ENCODE measurements at places on chromosomes 4 and X.

- DNase-seq = no peak
These were observed 28.4 kb upstream of the CT47A1 start for GRCh38 chrX:121013897-121014455.

- DNase-seq = no peak
These were observed 1048.4 kb downstream of the NLGN4X start for GRCh38 chrX:5180135-5180741.

- no peak for DNase-seq
These were observed 87.6 kb downstream of the HHIP start for GRCh38 chr4:144733566-144733965.

GRCh38 chrX:18290200-18290599 is 64.3 kb downstream of the SCML2 start:
- no peak for DNase-seq

GRCh38 chr4:20284990-20285389 is 33.3 kb downstream of the SLIT2 start:
- DNase-seq = no peak

- DNase-seq = no peak
These were observed 62.0 kb downstream of the AWAT2 start for GRCh38 chrX:69987691-69988090.

- DNase-seq = no peak
These were observed 183.3 kb downstream of the ZIC3 start for GRCh38 chrX:137749246-137749645.

DNA sequence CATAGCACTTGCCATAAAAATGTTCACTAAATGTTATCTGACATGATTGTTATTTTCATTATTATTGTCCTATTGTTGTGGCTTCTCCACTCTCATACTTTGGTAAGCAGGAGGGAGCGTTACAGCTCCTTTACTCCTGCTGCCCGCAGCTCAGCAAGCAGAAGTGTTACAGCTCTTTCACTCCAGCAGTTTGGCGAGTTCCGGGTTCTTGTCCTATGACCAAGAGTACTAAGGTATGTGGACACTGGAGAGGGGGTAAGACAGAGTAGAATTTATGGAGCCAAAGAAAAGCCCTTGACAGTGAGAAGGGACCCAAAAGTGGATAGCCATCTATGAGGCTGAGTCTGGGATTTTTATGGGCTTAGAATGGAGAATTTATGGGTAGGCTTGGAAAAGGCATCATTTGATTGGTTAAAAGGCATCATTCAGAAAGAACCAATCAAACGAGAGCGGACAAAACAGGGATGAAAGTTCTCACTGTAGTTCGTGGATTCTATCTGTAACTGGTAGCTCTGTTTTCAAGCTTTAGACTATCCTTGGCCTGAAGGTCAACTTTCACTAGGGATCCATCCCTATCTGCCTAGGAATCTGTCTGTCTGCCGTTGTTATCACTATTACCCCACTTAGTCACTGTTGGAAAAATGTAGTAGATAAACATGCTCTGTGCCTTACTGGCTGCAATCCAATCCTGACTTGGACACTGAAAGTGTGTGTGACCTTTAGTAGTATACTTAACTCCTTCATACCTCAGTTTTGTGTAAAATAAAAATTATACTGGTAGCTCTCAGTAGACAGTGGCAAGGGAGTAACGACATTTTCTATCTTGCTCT is 545.6 kb upstream of the LCORL start:
- DNase-seq = no peak

- DNase-seq = no peak
These were observed 550 bp downstream of the CBR4 start for GRCh38 chr4:169009286-169010124.

- DNase-seq = no peak
These were observed 8.4 kb downstream of the ATP10D start for GRCh38 chr4:47493238-47494123.

GRCh38 chr4:76376534-76376933 is 44.4 kb downstream of the CCDC158 start:
- no peak for DNase-seq

- DNase-seq = no peak
These were observed 97.1 kb downstream of the REELD1 start for GRCh38 chr4:146311238-146311970.

DNA sequence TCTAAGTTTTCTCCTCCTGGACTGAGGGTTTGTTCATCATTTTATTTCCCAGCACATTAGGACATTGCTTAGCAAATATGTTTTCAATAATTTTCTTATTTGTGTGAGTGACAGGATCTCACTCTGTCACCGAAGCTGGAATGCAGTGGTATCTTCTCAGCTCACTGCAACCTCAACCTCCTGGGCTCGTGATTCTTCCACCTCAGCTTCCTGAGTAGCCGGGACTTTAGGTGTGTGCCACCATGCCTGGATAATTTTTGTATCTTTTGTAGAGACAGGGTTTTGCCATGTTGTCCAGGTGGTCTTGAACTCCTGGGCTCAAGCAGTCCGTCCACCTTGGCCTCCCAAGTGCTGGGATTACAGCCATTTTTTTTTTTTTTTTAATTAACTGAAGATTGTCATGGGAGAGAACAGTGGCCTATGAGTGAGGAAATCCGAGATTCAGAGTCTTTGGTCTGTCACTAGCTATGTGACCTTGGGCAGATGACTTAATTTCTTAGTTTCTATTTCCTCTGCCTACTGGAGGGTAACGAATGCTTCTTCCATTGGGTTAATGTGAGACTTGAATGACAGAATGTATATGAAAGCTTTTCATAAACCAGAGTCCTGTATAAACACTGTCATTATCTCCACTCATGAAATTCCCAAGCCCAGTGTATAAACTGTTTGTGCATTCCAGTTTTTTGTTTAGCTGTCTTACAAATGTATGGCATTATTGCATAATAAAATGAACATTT is 23.9 kb downstream of the MOB1B start:
- no peak for DNase-seq

GRCh38 chr4:66571145-66571695 is 900.9 kb upstream of the EPHA5 start:
- DNase-seq = no peak

- DNase-seq = no peak
These were observed 55.9 kb upstream of the FHDC1 start for GRCh38 chr4:152880263-152880662.
